ENCODE measurements at places on chromosomes 3 and 15. TPM values are rescaled to one million over a fixed set of nuclear protein-coding genes. Genes with fewer than 3 reads are reported as not detected.

The MGLL gene
- 15.7 TPM for polyA plus RNA-seq

The CD200 gene
- polyA plus RNA-seq: 50.9 TPM

The DNAH1 gene
- polyA plus RNA-seq: 14.0 TPM

The GPR149 gene
- polyA plus RNA-seq: not detected

The CPNE9 gene
- 0.40 TPM for polyA plus RNA-seq

The EXD1 gene
- not detected for polyA plus RNA-seq

The AGBL1 gene
- 0.15 TPM for polyA plus RNA-seq

The ALDH1L1 gene
- 0.47 TPM for polyA plus RNA-seq

The PIF1 gene
- polyA plus RNA-seq: 10.3 TPM

DNA sequence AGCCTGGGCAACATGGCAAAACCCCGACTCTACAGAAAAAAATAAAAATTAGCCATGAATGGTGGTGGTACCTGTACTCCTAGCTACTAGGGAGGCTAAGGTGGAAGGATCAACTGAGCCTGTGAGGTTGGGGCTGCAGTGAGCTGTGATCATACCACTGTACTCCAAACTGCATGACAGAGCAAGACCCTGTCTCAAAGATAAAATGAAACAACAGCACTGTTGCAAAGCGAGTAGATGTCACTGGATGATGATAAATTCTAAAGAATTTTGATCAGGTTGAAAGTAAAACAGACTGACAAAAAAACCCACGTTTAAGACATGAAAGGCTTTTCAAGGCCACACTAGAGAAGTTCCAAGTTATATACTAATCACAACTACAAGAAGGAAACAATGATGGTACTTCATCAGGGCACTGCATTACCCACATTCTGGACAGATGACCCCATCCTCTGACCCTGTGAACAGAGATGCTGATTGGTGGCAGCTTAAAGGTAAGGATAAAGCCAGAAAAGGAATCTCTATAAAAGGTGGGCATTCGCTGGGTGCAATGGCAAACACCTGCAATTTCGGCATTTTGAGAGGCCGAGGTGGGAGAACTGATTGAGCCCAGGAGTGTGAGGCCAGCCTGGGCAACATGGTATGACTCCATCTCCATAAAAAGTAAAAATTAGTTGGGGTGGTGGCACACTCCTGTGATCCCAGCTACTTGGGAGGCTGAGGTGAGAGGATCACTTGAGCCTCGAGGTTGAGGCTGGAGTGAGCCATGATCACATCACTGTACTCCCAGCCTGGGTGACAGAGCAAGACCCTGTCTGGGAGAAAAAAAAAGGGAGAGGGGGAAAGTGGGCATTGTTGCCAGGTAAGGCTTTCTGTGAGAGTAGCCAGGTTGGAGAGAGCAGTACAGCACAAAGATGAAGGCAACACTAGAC, 59.2 kb downstream of the TBL1XR1 start:
- DNase-seq: no peak

- no peak for DNase-seq
Observed at GRCh38 chr3:1462856-1463450, 370.1 kb downstream of the CNTN6 start.

- DNase-seq: no peak
Observed at GRCh38 chr15:81685237-81685636, 311.2 kb upstream of the TMC3 start.

GRCh38 chr3:100003609-100004503, 110.4 kb downstream of the FILIP1L start:
- DNase-seq: no peak

- no peak for DNase-seq
Observed at GRCh38 chr3:39381432-39381831, 1.7 kb upstream of the SLC25A38 start.

DNA sequence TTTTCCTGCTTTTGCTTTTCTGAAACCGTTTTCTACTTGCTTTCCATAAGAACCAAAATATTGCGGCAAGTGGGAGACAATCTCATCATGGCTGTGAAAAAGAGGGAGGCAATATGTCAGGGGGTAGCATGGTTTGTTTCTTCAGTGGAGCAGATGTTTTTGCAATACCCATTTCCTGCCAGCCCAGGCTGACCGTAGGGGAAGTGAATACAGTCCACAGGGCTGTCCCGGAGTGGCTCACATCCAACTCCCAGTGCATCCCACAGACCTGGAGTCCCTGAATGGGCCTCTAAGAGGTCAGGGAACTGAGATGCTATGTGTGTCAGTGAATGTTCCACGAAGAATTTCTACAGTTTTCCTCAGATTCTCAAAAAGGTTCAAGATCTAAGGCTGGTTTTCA, 69.6 kb downstream of the EPHB1 start:
- no peak for DNase-seq

- no peak for DNase-seq
Observed at GRCh38 chr15:74178326-74179100, 5.0 kb downstream of the ISLR start.

- no peak for DNase-seq
Observed at GRCh38 chr3:157754451-157754850, 251.2 kb upstream of the VEPH1 start.

GRCh38 chr3:50340448-50341329, at the start of gene RASSF1:
RASSF1 (minus strand) TSS chr3:50340836; CDS start chr3:50340805, 31 bp downstream.
- peak; percentile 95 for DNase-seq

DNA sequence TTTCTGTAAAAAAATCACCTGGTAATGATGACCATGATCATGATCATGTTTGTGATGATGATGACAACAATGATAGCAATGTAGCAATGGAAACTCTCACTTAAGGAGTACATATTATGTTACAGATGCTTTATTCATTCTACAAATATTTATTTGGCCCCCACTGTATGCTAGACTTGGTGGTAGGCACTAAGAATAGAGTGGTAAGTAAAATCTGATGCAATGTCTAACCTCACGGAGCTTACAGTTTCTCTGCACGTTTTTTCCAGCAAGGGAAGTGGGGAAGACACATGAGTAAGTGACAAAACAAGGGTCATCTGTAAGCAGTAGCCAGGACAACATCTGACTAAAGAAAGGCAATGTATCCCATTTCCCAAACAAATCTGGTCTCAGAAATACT, 199.4 kb upstream of the MRPL3 start:
- no peak for DNase-seq

DNA sequence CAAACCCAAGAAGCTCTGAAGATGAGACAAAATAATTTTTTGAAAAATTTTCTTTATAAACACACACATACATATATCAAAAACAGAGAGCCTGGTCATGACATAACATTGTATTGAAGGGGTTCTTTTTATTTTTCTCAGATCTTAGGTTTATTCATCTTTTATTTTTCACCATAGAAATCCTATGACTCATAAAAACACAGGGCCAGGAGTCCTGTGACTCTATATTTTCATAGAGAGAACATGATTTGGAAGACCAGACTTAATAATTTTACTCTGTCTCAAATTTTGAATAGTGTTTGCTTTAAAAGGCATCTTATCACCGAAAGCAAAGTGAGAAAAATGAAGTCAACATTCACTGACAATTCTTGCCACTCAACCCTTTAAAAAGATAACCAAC, 57.7 kb downstream of the SUCNR1 start:
- DNase-seq: no peak

DNA sequence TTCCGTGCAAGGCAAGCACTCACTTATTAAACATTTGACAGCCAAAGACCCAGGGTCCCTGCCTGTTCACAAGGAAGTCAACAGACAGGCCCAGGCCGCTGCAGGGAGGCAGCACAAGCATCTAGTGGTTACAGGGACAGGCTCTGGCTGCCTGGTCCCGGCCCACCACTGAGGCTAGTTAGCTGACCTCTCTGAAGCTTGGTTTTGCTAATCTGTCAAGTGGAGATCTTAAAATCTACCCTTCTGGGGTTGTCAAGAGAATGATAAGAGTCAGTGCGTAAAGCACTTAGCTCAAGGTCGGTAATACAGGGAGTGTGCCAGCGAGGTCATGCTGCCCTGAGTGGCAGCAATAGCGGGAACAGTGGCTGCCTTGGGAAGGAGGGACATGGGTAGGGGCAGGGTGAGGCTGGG, 6.0 kb downstream of the GNB5 start:
- DNase-seq: no peak

GRCh38 chr3:183439515-183439914, 11.1 kb upstream of the MCF2L2 start:
- no peak for DNase-seq

DNA sequence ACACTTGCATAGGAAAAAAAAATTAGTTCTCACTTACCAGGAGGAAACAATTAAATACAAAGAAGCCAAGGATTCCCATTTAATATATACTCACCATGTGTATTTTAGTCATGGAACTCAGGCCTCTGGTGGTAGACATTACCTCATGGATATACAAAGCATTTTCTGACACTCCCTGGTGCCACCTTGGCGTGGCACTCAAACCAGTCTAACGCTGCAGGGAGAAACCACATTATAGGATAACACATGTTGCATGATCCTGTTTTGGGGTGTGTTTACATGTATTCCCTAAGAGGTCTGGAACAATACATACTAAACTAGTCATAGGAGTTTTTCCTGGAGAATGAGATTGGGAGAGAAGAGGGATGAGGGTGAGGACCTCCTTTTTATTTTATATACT, 5.9 kb upstream of the RTF1 start:
- no peak for DNase-seq

- DNase-seq: no peak
Observed at GRCh38 chr3:73602170-73602569, 22.6 kb downstream of the PDZRN3 start.

- DNase-seq: no peak
Observed at GRCh38 chr3:188417271-188417696, 263.3 kb downstream of the LPP start.

GRCh38 chr3:30332196-30333021, 274.0 kb upstream of the TGFBR2 start:
- peak; percentile 34 for DNase-seq

GRCh38 chr3:119220970-119221667, 19.6 kb downstream of the B4GALT4 start:
- no peak for DNase-seq

DNA sequence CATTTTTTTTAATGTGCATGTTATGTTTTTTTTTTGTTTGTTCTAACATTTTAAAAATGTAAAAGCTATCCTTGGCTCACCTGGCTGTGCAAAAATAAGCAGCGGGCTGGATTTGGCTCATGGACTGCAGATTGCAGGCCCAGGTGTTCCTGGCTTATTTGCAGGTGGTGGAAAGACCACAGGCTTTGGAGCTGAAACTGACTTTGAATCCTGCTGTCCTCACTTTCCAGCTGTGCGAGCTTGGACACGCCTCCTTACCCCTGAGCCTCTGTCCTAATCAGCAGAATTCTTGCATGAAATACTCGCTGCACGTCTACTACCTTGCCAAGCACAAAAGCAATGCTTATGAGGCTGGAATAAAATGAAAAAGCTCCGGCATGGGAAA, 188.7 kb upstream of the TPM1 start:
- no peak for DNase-seq

- no peak for DNase-seq
Observed at GRCh38 chr15:42549032-42549491, 424 bp downstream of the HAUS2 start.

GRCh38 chr3:147760941-147761340, 351.8 kb downstream of the ZIC1 start:
- DNase-seq: no peak

DNA sequence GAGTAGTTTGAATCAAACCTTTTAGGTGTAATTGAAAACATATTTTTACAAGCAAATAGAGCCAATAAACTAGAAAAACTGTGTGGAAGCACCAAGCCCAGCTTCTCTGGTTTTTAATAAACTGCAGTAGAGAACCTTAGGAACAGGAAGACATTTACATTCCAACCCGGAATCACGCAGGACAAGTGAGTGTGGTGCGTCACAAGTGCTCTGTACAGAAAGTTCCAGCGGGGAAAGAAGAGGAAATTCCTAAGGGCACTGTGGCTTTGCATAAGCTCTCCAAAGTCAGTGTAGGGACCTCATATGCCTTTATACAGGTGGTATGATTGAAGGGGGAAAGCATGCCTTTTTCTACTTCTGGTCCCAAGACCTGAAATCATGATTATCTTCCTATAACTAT, 21.6 kb downstream of the COL8A1 start:
- DNase-seq: peak; percentile 53

DNA sequence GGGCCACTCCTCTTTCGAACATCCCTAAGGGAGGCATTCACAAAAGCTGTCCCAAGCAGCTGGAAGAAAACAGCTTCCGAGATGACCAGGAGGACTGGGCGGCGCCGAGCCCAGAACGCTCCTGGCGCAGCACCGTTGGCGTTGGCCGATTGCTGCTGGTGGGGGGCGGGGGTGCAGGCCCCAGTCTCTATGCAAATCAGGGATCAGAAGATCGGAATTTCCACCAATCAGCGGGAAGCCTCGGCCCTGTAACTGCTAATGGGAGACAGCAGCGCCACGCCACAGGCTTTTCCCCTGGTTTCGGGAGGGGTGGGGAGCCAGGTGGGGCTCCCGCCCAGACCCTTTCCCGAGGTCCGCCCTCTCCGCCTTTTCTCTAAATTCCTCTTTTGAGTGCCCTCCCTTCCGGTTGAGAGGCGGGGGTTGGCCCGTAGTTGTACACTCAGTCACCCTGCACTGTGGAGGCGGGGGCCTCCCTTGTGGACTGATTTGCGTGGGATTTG, 27.0 kb downstream of the HMCES start:
- peak; percentile 84 for DNase-seq

- no peak for DNase-seq
Observed at GRCh38 chr3:20658491-20658890, 472.5 kb upstream of the SGO1 start.

DNA sequence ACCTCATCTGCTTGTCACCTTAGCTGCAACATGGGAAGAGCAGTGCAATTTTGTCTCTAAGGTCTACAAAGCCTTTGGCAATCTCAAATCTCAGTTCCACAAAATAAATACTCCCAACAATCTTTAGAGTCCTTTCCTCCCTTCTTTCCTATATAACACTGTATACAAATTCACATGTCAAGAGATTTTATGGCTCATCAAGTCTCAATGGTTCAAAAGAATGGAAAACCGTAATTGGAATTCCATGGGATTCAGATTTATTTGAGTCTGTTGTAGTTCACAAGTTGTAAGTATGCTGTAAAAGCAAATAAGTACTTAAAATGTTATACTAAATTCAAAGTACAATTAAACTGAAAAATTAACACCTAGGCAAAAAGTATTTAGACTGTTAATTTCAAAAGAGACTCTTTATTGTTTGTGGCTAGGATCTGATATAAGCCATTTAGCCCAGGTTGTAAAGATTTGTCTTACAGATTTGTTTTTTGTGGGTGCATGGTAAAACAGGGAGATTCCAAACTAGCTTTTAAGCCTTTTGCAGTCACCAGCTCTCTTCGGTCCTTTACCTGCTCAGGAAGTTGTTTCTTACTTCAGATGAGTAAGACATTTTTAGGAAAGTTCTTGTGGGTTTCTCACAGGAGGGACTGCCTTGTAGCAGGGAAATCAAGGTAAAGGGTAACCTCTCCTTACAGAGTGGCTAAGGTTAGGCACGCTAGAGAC, 50.1 kb downstream of the CMSS1 start:
- DNase-seq: no peak

DNA sequence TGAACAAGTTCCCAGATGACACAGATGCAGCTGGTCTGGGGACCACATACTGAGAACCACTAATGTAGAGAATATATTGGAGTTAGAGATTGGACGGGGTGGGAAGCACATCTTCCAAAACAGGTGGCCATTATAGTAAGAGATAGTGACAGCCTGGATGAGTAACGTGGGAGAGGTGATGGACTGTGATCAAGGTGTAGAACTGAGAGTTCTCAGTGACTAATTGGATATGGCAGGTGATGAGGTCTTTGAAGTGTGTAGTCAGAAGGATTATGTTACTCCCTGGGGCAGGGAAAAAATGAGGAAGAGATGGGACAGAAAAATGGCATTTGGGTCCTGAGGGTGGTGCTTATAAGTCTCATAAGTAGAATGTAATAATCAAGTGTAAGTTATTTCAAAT, 66.6 kb downstream of the KCNMB2 start:
- no peak for DNase-seq

Data from left lung (tissue), 14 donors.